ENCODE measurements at places on chromosomes 4 and X.

DNA sequence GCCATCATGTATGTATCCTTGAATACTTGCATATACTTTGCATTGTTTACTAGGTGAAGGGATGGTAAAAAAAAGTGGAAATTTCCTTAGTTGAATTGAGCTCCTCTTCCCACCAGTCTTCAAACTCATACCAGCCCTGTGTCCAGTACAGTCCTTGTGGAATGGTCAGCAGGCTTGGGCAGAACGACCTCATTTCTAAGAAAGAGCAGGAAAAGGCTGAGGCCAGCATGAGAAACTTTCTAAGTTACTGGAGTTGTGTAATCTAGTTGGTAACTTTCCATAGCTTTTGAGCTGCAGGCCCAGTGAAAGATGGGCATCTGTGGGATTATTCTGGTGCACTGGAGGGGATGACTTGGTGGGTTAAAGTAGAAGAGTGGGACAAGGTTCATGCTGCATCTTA lies 87.6 kb downstream of the DCUN1D4 start:
- H3K27me3 ChIP-seq: no peaks in the 10 kb centered on the region
- H3K36me3 ChIP-seq: no peaks in the 10 kb centered on the region
- no peak overlapping the region for H3K4me3 ChIP-seq
- H3K27ac ChIP-seq: no peak overlapping the region

DNA sequence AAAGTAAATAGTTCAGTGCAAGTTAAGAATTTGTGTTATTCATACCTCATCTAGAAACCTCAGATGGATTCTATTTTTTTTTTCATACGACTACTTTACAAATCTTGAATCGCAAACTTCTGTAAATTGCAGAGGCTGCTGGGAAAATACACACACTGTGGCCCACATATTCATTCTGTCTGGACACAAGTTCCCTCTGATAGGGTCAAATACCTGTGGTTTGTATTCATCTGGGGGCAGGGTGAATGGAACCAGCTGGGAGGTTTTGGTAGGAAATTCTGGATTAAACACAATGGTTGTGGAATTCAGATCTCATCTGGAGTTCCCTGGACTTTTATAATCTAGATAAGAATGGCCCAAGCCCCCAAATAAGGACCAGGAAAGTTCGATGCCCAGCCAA lies 56.2 kb downstream of the SPATA18 start:
- no peaks in the 10 kb centered on the region for H3K4me1 ChIP-seq
- no peak for DNase-seq
- no peaks in the 10 kb centered on the region for H3K36me3 ChIP-seq
- no peak overlapping the region for H3K4me3 ChIP-seq
- H3K27me3 ChIP-seq: no peaks in the 10 kb centered on the region

GRCh38 chrX:132603700-132604286 lies 115.0 kb upstream of the MBNL3 start:
- H3K4me1 ChIP-seq: no peaks in the 10 kb centered on the region
- no peaks in the 10 kb centered on the region for H3K27me3 ChIP-seq
- no peak overlapping the region for H3K27ac ChIP-seq
- H3K4me3 ChIP-seq: no peak overlapping the region
- DNase-seq: no peak

DNA sequence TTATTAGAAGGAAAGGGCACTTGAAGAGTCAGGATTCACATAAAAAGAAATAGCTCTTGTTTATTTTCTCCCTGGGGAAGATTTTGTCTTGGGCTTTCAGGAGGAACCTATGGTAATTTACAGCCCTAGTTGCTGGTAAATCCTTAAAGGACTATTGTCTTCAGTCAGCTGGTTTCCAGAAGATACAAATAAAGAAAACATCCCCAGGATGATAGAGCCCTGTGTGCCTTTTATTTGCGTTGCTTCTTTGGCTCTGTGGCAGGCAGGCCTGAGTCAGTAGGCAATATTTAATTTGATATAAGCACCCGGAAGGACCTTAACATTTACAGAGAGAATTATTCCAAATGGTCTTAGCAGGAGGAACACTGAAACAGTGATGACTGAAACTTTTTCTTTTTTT lies 131.0 kb upstream of the SLC34A2 start:
- H3K4me3 ChIP-seq: no peak overlapping the region
- no peak for DNase-seq
- no peak overlapping the region for H3K27ac ChIP-seq
- no peaks in the 10 kb centered on the region for H3K4me1 ChIP-seq
- no peaks in the 10 kb centered on the region for H3K36me3 ChIP-seq
- H3K27me3 ChIP-seq: no peaks in the 10 kb centered on the region
